ENCODE measurements at places on chromosomes 1 and 21.

- no peak for DNase-seq
These were observed 49.9 kb downstream of the CHRM3 start for GRCh38 chr1:239436286-239436685.

- no peak for DNase-seq
These were observed 981.7 kb upstream of the B3GALT2 start for GRCh38 chr1:194167956-194168640.

GRCh38 chr1:199460933-199461332 is 566.6 kb upstream of the NR5A2 start:
- DNase-seq = no peak

DNA sequence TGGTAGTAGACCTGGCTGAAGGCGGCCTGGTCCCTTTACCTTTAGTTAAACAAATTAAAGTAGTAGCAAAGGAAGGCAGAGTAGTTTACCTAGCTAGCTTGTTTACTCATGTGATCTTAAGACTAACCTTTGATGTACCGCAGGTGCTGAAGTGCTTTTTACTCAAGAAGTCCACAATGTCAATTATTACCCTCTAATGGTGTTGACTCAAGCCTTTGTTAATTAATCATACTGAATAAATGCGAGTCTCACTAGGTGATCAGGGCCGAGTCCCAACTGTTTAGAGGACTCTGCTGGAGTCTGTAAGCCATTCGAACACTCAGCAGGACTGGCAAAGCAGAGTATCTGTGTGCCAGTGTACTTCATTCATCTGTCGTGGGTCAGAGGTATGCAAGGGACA is 381.1 kb upstream of the NCAM2 start:
- DNase-seq = peak; percentile 11

DNA sequence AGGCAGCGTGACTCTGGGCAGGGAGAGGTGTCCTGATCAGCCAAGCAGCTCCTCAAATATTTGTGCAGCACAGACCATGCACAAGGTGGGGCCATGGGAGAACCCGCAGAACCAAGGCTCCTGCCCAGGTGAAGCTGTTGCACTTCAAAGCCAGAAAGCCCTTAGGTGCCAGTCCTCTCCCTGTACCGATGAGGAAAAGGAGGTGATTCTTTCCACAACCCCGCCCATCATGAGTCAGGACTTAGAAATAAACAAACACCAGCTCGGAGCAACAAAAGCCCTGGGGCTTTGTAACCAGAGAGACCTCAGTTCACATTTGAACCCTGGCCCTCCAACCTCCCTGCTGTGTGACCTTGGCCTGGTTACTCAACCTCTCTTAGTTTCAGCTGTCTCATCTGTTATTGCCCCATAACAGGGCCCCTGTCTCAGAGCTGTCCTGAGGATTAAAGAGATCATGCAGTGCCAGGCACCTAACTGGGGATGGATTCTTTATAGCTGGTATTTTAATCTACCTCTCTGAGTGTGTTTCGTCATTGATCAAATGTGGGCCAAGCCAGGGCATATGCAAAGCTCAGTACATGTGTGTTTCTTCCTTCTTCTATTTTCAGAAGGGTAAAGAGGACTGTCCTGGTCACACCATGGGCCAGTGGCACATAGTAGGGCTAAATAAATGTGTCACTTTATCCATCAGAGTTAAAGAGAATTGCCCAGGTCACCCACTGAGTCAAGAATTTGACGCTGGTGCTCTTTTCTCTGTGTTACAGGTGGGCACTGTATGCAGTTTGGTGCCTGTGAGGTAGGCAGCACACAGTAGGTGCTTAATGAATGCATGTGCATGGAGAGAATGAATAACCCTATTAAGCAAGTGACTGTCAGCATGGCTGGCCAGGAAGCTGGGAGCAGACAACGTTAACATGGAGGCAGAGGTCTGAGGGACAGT is 1.4 kb downstream of the LDLRAD1 start:
- DNase-seq = no peak

GRCh38 chr1:167328816-167329483 is 108.3 kb downstream of the POU2F1 start:
- DNase-seq = no peak

- DNase-seq = peak; percentile 58
These were observed 495 bp downstream of the PI4KB start for GRCh38 chr1:151326619-151327222.

- DNase-seq = no peak
These were observed 144.8 kb downstream of the ST6GALNAC5 start for GRCh38 chr1:77012066-77012465.

DNA sequence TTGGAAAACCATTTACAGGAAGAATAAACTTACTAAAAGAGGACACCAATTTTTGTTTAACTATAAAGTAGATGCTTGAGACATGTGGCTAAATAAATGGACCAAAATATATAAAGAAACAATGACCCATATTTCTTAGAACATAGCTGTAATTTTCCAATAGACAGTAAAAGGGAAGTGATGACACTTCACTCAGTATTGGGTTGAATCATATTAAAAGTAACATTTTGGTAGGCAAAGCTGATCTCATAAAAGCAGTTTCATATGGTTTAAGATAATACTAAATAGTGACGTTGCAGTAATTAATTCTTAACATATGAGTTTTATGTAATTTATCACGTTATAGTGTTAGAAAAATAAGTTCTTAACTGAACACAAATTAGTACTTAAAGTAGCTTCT is 308.9 kb upstream of the RUNX1 start:
- no peak for DNase-seq

GRCh38 chr1:53715478-53715877 is 23.5 kb downstream of the GLIS1 start:
- DNase-seq = no peak

GRCh38 chr21:33787431-33787830 is 128.2 kb downstream of the ATP5PO start:
- DNase-seq = no peak

- no peak for DNase-seq
These were observed 16.0 kb downstream of the ABCA4 start for GRCh38 chr1:94104776-94105580.

DNA sequence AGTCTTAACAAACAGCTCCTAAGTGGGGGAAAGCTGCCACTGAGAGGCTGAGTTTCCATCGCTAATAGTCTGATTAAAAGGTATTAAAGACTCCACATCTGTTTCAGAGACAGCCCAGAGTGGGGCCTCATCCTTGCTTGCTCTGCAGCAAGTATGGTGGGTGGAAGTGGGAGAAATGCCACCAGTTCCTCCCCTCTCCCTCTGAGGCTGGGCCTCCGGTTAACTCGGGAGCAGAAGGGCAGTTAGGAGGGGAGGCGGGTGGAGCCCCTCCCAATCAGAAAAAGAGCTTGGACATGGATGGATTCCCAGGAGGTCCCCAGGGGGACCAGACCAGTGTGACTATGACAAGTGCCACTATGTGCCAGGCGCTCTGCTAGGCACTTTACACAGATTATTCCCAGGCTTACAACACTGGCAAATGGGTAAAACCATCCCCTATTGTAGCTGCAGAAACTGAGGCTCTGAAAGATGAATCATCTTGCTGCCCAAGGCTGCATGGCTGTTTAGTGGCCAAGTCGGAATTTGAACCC is 11.4 kb upstream of the ASCL5 start:
- DNase-seq = no peak

DNA sequence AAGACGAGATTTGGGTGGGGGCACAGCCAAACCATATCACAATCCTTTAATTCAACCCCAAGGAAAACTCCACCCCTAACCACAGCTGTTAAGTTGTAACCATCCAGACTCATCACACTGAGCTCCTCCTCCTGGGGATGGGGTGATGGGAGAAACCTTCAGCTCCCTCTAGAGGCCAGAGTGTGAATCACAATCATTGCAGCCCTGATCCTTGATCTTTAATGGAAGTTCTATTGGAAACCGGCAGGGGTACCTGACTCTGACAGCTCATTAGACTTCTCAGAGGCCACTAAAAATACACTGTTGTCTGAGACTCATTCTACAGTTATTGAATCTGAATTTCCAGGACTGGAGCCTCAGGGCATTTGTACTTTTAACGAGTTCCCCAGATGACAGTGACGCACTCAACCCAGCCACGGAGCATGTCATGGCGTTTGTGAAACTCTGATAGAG is 127.2 kb downstream of the IGSF21 start:
- peak; percentile 67 for DNase-seq

DNA sequence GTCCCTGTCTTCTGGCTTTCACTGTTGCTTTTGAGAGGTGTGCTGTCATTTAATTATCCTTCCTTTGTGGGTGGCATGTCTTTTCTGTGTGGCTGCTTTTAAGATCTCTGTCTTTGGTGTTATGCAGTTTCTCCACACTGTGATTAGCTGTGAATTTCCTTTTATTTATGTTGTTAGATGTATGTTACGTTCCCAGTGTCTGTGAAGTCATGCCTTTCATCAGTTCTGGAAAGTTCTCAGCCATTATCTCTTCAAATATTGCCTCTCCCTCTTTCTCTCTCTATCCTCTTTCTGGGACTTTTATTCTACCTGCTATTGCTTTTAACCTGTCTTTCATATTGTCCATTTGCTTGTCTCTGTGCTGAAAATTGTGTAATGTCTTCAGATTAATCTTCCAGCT is 21.0 kb upstream of the CSF3R start:
- DNase-seq = no peak

DNA sequence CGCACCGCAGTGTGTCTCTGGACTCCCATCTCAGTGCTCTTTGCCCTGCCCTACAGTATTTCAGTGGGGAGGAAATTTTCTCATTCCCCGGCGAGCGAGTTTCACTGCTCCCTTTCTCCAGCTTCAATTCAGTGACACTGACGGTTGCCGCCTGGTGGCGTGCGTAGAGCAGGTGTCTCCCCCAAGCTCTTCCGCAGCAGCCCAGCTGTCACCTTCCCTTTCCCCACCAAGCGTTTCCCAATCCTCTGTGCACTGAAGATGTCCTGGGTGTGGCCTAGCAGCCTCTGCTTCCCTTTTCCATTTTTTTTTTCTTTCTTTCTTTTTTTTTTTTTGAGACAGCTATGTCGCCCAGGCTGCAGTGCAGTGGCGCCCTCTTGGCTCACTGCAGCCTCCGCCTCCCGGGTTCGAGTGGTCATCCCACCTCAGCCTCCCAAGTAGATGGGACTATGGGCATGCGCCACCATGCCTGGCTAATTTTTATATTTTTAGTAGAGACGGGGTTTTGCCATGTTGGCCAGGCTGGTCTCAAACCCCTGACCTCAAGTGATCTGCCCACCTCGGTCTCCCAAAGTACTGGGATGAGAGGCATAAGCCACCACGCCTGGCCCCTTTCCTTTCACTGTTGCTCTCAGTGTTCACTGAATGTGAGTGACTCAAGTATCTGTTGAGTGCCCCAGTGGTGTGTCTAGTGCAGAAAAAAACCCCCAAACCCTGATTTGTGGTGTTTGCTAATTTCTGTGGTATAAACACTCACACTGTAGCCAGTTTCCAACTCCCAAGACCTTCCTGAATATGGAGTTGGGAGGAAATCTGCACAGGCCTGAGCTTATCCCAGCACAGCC is 30.1 kb downstream of the TNFRSF1B start:
- DNase-seq = peak; percentile 12

DNA sequence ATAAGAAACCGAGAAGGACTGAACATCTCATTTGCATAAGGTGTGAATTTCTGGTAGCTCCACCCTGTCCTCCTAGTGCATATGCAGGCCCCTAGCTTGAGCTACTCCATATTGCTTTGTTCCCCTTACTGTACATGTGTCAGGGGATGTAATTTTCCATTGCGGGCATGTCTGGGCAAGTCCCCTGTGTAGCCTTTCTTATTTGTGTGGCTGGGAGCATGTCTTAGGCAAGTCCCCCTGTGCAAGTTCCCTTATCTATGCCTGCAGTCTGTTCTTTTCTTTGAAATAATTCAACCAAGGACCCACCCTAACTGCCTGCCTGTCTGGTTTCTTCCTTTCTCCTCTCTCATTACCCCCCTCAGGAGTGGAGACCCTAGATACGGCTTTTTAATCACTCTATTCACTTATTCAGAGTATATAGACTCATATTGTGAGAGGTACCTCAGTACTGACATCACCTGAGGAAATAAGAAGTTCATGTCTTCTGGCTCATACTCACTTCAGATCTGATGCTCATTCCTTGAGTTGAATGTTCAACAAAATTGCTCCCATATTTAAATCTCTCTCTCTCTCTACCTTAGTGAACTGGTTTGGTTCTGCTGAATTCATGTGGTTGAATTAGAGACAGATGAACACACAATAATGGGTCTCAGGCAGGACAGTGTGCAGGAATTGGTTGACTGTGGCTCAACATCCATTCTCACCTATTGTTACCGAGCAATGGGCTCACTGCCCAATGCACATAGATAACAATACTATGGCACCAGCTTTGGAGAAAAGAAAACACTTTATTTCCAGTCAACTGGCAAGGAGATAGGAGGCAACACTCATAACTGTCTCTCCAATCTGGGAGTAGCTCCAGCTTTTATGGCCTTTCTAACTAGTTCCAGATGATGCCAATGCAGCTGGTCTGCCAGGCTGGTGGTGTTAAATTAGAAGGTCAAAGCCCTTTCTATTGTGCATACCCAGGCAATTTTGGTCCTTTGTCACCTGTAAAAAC is 27.9 kb upstream of the NPL start:
- DNase-seq = peak; percentile 26

DNA sequence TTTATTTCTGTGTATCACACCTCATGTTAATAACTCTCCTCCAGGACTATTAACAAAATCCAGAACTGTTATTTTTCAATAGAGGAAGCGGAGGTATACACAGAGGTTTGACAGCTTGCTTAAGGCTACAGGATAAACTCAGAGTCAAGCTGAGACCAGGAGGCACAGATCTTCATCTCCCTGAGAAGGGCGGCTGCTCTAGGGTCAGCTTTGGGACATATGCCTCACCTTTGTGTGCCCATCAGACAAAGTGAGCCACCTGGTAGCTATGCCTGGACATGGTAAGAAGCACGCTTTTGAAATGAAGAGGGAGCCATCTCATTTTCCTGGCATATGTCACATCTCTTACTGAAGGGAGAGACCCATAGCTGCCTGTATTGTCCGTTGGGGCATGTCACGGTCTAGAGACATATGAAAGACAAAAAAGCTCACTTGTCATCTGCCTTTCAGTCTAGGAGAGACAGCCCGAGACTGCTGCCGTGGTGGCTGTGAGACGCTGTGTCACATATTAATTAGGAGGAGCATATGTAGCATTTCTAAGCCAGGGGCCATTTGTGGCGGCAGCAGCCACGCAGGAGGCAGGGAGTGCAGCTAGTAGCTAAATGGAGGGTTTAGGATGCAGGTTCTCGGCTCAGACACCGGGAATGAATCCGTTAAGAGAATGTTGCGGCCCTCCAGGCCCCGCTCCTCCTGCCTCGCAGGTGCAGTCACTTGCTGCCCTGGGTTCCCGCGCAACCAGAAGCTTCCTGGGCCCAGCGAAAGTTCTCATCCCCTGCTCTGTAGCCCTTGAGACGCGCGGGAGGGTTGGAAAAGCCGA is 161.3 kb upstream of the C1orf21 start:
- no peak for DNase-seq
